ENCODE measurements at places on chromosomes 7 and 10. TPM values are rescaled to one million over a fixed set of nuclear protein-coding genes. Genes with fewer than 3 reads are reported as not detected.

- DNase-seq, result no peak
Measured at GRCh38 chr10:91576096-91576545, 56.8 kb downstream of the PPP1R3C start.

GRCh38 chr7:33411020-33411419 lies 281.7 kb downstream of the BBS9 start:
- DNase-seq, result no peak

- DNase-seq, result no peak
Measured at GRCh38 chr7:93750986-93751385, 139.6 kb downstream of the TFPI2 start.

DNA sequence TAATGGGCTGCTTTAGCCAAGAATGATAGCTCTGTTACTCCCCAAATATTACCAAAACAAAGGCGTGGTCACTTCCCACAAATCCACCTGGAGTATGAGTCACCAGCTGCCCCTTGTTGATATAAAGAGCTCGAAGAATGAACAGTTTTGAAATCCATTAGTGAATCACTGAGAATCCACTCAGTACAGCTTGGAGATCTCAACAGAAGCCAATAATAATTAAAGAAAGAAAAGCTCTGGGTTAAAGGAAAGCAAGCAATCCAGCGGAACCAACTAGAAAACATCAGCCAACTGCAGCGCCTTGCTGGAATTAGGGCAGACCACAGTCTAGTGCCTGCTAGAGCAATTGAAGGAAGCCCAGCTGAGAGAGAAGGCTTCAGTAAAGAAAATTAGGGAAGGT lies 576.0 kb upstream of the C7orf33 start:
- DNase-seq, result no peak

DNA sequence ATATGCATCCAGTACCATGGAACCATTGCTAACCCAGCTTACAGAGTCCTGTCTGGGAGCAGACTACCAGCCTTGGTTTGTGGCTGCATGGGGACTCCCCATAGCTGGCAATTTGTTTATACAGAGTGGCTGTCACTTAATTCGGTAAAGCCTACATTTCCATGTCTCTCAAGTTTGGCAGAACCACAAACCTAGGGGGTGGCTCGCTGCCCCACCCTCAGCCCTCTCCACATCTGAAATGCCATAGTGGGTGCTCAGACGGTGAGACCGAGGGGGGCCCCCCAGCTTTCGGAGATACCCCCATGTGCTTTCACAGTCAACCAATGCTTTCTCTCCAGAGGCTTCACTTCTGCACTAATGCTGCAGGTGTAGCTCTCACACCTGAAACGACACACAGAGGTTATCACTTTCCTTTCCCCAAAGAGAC lies 75.5 kb upstream of the KAT6B start:
- DNase-seq, result peak; percentile 44

DNA sequence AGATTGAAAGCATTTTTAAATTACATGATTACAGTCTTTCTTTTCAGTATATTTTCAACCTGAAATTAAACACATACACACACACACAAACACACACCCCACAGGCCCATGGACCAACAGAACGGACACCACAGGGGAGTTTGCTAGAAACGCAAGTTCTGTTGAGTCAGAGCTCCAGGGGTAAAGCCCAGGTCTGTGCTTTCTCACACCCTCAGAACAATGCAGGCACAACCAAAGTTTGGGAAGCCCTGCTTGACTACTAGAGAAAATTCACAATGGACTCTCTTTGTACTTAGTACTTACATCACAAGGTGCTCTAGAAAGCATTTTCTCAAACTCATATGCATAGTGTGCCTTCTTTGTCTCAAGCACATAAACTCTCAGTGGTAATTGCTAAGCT lies 704.0 kb upstream of the IGFBP3 start:
- DNase-seq, result no peak

DNA sequence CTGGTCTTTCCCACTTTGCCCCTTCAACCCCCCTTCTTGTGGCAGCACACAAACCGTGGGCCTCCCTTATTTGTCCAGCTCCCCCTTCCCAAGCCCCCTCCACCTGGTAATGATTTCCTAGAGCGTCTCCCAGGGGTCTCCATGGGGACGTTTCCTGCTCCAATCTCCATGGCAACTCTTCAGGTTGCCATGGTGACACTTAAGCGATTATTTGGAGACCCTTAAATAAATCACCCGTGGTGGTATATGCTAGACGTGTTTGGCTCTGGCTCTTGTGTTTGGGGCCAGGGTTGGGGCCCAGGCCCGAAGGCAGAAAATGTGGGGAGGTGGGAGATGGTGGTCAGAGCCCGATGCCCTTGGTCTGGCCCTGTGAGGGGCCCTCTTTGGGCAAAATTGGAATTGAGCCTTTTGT lies 41.1 kb upstream of the DLG5 start:
- DNase-seq, result no peak

GRCh38 chr7:143269251-143269650 lies 6.0 kb downstream of the GSTK1 start:
- DNase-seq, result no peak

DNA sequence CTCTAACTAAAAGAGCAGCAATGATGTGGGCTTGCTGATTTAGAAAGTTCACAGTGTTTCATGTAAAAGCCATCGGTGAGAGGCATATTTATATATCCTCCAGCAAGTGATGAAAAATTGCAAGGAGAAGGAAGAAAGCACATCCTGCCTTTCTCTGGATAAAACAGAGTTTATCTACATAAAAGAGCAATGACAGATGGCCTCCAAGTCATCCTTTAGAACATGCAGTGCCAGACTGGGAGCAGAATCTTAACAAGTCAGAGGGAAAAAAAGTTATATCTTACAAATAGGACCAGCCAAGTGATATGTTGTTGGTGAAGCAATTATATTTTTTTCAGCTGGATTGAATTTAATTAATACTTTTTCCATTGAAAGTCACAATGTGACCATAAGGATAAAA lies 253.8 kb upstream of the MGMT start:
- no peak for DNase-seq

DNA sequence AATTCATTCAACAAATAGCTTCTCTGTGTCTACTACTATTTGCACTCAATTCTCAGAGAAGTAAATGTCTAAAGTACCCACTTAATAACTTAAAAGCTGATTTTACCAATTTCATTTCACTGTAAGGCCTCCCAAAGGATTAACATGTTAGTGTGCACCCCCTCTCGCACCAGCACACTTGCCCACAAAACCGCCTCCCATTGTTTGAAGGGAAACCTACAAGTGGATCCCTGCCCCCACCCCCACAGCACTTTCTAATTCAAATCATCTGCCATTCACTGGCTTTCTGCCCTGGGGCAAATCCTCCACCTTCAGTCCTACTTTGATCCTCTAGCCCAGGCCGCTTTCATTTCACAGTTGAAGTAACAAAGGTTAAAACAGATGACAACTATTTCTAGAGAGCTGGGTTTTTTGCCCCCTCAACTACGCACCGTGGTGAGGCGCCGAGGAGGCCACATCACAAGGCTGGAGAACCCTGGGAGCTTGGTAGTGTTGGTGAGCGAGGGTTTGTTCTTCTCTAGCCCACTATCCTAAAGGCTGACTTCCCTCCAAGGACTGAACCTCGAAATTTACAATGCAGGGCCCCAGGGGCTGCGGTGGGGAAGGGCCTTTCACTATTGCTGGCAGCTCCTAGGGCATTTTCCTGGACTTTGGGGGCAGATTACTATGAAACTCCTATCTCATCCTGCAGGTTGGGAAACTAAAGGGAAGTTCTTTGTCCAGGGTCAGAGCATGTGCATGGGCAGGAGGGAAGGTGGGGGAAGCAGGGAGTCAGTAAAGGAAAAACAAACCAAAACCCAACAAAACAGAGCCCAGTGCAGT lies 517.4 kb upstream of the ZMIZ1 start:
- DNase-seq, result no peak

- no peak for DNase-seq
Measured at GRCh38 chr10:113651021-113651420, 12.8 kb downstream of the NRAP start.

- no peak for DNase-seq
Measured at GRCh38 chr7:55254242-55254595, 110.9 kb upstream of the LANCL2 start.

- no peak for DNase-seq
Measured at GRCh38 chr10:24495666-24496460, 227.8 kb downstream of the ARHGAP21 start.

DNA sequence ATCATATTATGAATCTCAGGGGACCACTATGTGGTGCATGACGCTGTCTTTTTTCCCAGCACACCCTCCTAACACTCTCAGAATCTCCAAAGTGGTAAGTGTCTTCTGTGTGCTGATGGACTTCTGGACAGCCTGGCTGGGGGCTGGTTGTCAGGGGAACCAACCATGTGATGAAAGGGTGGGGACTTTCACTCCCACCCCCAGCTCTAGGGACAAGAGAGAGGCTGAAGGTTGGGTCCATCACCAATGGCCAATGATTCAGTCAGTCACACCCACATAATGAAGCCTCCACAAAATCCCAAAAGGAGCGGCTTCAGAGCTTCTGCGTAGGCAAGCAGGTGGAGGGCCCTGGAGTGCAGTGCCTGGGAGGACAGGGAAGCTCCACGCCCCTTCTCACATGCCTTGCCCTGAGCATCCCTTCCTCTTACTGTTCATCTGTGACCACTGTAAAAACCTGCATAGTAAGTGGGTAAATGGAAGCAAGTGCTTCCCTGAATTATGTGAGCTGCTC lies 44.6 kb downstream of the RASGEF1A start:
- no peak for DNase-seq

DNA sequence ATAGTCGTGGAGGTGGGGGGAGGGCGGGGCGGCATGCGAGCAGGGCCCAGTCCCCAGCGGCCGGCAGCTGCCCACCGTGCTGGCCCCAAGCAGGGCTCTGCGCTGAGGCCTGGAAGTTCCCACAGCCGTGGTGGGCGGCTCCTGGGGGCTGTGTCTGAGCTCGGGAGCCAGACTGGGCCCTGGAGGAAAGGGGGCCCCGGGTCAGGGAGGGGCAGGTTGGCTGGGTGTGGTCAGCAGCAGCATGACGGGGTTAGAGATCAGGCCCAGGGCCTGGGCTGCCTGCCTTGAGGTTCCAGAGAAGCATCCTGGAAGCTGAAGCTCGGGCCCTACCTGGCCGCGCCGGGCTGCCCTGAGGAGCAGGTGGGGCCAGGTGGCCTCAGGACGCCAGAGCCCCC lies 22.1 kb downstream of the GET4 start:
- DNase-seq, result no peak

DNA sequence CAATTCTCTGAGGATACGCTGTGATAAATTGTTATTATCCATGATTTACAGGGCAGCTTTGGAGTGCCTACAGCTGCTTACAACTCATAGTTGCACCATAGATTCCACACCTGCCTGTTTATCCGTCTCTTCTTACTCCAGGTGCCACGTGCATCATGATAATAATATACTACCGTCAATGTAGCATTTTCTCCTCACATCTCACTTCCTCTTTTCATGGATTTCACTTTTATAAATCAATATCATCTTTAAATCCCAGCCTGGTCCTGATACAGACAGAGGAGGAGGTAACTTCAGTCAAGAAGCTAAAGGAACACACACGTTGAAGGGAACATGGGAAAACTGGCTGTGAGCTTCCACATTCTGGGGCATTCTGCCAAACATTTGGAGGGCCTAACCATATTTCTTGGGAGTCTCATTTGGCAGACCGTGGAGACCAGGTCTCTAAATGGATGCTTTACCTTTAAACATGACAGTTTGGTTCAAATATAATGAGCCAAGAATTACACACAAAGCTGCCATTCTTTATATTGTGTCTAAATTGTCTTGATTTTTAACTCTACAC lies 2.4 kb downstream of the CH25H start:
- DNase-seq, result no peak

GRCh38 chr10:119302172-119302571 lies 94.8 kb downstream of the GRK5 start:
- no peak for DNase-seq

- DNase-seq, result no peak
Measured at GRCh38 chr7:103080923-103081322, 6.0 kb downstream of the ARMC10 start.

ANK3 gene
- 31.7 TPM for polyA plus RNA-seq

SPACDR gene
- 0.26 TPM for polyA plus RNA-seq

SMNDC1 gene
- polyA plus RNA-seq, result 22.6 TPM

SRRM3 gene
- not detected for polyA plus RNA-seq
